ENCODE measurements at places on chromosomes 7 and 10. TPM values are rescaled to one million over a fixed set of nuclear protein-coding genes. Genes with fewer than 3 reads are reported as not detected.

The PAX4 gene
- not detected for total RNA-seq

The CLRN3 gene
- not detected for total RNA-seq

The NODAL gene
- total RNA-seq = 0.25 TPM

The SMKR1 gene
- not detected for total RNA-seq

The IFIT1B gene
- total RNA-seq = not detected

The CALD1 gene
- total RNA-seq = 22.6 TPM

The ING3 gene
- total RNA-seq = 10.7 TPM

The VAX1 gene
- not detected for total RNA-seq

The CRYGN gene
- total RNA-seq = 1.3 TPM

- DNase-seq = no peak
- H3K27ac ChIP-seq = no peak overlapping the region
- no peaks in the 10 kb centered on the region for H3K27me3 ChIP-seq
- H3K4me3 ChIP-seq = no peak overlapping the region
- H3K36me3 ChIP-seq = no peaks in the 10 kb centered on the region
Observed at GRCh38 chr10:124728071-124728829, 15.9 kb downstream of the FAM53B start.

- DNase-seq = no peak
- peaks cover 6% of the 10 kb centered on the region for H3K4me1 ChIP-seq
- H3K27ac ChIP-seq = no peak overlapping the region
- H3K4me3 ChIP-seq = no peak overlapping the region
- no peaks in the 10 kb centered on the region for H3K36me3 ChIP-seq
Observed at GRCh38 chr10:89683883-89684282, 17.5 kb upstream of the KIF20B start.

GRCh38 chr7:1694611-1695511 lies 24.8 kb downstream of the ELFN1 start:
- DNase-seq = no peak
- H3K4me3 ChIP-seq = no peak overlapping the region
- peaks cover 14% of the 10 kb centered on the region for H3K4me1 ChIP-seq
- H3K27ac ChIP-seq = peak overlapping the region; percentile 8

DNA sequence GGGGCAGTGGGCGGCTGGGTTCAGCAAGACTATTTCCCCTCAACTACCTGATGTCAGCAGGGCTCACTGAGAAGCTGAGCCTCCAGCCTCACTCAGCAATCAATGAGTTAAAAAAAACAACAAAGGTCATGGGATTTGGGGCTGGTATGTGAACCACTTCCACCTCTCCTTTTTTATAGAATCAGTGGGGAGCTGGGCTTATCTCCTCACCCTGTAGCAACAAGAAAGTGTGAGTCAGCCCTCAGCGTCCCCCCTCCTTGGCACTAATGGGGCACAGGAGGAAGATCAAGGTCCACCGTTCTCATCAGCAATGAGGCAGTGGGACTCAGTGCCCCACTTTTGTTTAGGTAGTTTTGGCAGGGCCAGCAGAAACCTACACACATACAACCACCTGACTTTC lies 823.5 kb upstream of the POM121L12 start:
- H3K36me3 ChIP-seq = no peaks in the 10 kb centered on the region
- no peak for DNase-seq
- no peaks in the 10 kb centered on the region for H3K27me3 ChIP-seq
- no peak overlapping the region for H3K4me3 ChIP-seq
- H3K27ac ChIP-seq = no peak overlapping the region

DNA sequence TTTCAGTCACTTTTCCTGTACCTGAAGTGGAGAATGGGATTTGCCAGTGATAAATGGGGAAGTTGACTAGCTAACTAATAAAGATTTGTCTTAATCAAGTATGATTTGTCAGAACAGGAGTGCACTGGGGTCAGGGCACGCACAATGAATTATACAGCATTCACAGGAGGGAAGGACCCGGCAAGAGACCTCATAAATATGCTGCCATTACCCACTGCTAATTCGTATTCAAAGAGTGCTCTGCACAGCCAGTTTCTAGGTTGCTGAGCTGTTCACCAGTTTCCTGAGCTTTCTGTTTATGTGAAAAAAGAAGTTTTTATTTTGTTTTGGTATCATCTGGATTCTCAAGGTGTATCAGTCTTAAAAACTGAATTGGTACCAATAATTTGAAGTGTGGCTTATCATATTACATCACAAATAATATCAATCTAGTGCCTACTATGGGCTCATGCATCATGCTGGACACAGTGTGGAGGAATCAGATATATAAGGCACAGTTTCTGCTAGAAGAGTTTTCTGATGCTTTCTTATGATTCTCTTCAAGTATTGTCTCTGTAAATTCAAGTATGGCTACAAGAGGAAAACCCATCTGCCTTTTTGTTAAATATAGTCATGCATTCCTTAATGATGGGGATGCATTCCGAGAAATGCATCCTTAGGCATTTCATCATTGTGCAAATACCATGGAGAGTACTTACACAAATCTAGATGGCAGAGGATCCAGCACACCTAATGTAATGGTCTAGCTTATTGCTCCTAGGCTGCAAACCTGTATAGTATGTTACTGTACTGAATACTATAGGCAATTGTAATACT lies 202.2 kb downstream of the VTI1A start:
- DNase-seq = peak; percentile 15
- no peaks in the 10 kb centered on the region for H3K27me3 ChIP-seq
- peaks cover 8% of the 10 kb centered on the region for H3K4me1 ChIP-seq
- no peak overlapping the region for H3K4me3 ChIP-seq
- no peak overlapping the region for H3K27ac ChIP-seq

DNA sequence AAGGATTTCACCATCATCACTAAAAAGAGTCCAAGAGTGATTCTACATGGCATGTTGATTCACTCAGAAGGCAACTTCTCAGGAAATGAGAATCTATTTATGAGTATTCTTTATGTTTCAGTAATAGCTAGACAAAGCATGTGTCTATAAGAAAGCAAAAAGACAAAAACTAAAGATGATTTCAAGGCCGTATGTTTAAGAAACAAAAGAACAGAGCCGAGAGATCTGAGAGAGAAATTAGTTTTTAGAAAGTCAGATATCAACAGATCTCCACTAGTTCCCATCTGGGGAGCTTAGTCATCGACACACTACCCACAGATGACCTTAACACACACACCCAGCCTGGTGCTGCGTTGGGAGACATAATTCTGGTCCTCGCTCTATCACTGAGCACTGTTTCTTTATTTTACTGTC lies 21.0 kb downstream of the PIP4K2A start:
- peak; percentile 67 for DNase-seq
- H3K36me3 ChIP-seq = no peaks in the 10 kb centered on the region
- no peak overlapping the region for H3K4me3 ChIP-seq
- no peak overlapping the region for H3K27ac ChIP-seq
- no peaks in the 10 kb centered on the region for H3K27me3 ChIP-seq

GRCh38 chr10:43942096-43942850 lies 293.6 kb upstream of the ZNF32 start:
- no peaks in the 10 kb centered on the region for H3K36me3 ChIP-seq
- peaks cover 12% of the 10 kb centered on the region for H3K4me1 ChIP-seq
- H3K4me3 ChIP-seq = no peak overlapping the region
- peak; percentile 17 for DNase-seq
- no peaks in the 10 kb centered on the region for H3K27me3 ChIP-seq
- H3K27ac ChIP-seq = peak overlapping the region; percentile 17

DNA sequence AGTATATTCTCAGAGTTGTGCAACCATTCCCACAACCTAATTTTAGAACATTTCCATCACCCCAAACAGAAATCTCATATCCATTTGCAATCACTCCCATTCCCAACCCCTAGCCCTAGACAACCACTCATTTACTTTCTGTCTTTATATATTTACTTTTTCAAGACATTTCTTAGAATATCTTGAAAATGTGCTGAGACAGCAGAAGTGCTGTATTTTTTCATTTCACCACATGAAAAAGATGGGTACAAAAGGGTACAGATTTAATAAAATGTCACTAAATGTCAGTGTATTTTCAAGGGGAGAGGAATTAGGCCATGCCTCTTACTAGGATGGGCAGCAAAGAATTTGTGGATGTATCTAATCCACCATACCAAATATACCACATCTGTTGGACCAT lies 51.6 kb upstream of the CCDC6 start:
- H3K27me3 ChIP-seq = no peaks in the 10 kb centered on the region
- no peaks in the 10 kb centered on the region for H3K36me3 ChIP-seq
- DNase-seq = no peak
- H3K27ac ChIP-seq = no peak overlapping the region
- H3K4me3 ChIP-seq = no peak overlapping the region

- no peak overlapping the region for H3K27ac ChIP-seq
- no peak for DNase-seq
- no peaks in the 10 kb centered on the region for H3K27me3 ChIP-seq
- H3K4me3 ChIP-seq = no peak overlapping the region
- peaks cover 7% of the 10 kb centered on the region for H3K4me1 ChIP-seq
Observed at GRCh38 chr10:95400787-95401186, 110.0 kb upstream of the PDLIM1 start.

GRCh38 chr7:79334841-79335240 lies 118.6 kb downstream of the MAGI2 start:
- H3K4me3 ChIP-seq = no peak overlapping the region
- no peaks in the 10 kb centered on the region for H3K36me3 ChIP-seq
- H3K27ac ChIP-seq = no peak overlapping the region
- no peak for DNase-seq

DNA sequence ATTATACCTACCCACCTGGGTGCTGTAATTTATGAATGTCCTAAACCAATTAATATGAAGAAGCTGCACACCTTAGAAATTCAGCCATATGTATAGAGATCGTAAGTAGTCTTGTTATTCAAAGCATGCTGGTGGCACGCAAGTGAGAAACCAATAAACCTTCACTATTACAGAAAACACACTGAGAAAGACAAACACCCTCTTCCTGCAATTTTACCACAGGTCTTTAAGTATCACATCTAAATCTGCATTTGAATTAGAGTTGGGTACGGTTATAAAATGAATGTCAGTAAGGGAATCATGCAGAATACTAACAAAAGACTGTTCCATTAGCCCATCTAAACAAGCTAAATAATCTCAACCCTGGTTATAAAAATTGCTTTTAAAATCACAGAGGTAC lies 33.8 kb downstream of the CCNJ start:
- no peak for DNase-seq
- H3K27me3 ChIP-seq = no peaks in the 10 kb centered on the region
- H3K4me3 ChIP-seq = no peak overlapping the region

DNA sequence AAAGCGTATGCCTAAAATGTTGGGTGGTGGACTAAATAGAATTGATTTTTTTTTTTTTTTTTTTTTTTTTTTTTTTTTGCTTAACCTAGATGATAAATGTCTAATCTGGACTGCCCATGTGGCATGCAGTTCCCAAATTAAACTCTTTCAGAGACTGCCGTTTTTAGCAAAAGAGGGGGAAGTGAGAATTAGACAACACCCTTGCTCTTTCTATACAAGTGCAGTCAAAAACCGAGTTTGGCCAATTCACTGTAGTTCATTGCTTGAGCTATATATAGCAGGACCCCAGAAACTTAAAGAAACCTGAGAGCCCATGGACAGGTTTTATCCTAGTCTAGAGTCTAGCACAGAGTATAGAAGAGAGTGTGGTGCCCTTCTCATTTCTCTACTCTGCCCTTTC lies 141.9 kb downstream of the GRM3 start:
- no peak overlapping the region for H3K27ac ChIP-seq
- no peaks in the 10 kb centered on the region for H3K36me3 ChIP-seq
- no peak overlapping the region for H3K4me3 ChIP-seq
- H3K27me3 ChIP-seq = no peaks in the 10 kb centered on the region
- H3K4me1 ChIP-seq = no peaks in the 10 kb centered on the region

GRCh38 chr7:139768249-139768824 lies 9.5 kb downstream of the HIPK2 start:
- DNase-seq = no peak

DNA sequence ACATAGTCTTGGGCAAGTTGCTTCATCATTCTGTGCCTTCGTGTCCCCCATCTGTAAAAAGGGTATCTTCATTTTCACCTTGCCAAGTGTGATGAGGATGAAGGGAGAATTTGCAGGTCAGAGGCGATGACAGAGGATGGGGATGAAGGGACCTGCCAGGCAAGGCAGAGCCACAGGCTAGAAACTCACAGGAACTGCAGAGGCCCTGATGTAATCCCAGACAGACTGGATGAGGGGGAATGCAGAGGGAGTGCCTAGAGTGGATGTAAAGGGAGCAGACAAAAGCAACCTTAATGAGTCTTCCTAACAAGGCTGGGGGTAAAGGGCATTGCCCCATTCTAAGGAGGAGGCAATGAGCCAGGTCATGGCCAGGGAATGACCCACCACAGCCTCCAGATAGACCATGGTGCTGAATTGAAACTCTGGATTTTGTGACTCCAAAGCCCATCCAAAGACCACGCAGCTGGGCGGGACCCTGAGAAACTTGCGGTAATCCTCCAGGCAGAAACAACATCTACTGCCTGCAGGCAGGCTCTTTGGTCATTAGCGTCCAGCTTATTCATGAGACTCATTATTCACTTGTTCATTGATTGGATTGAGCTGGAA lies 1.9 kb downstream of the ANTXRL start:
- no peak overlapping the region for H3K27ac ChIP-seq
- no peaks in the 10 kb centered on the region for H3K36me3 ChIP-seq
- H3K4me3 ChIP-seq = no peak overlapping the region
- peaks cover 6% of the 10 kb centered on the region for H3K27me3 ChIP-seq
- no peak for DNase-seq

DNA sequence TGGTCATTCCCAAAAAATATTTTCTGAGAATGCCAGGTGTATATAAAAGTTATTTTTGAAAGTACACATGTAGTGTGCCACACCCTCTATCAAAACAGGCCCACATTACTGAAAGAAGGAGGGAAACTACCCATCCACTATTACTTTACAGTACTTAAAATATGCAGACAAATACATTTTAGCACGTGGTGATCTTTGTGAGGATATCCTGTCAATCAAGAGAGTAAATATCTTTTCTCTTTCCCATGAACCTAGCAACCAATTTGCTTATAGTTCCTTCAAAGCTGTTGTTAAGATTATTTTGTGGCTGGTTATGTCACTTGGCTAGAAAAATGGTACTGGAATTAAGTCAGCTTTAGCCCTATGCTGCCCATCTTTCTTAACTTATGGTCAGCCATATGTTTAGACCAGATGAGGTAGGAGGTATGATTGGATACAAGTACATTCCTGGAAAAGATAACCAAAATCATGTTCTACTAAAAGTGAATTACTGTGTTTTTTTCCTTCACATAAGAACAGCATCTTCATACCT lies 70.1 kb downstream of the AUTS2 start:
- H3K4me1 ChIP-seq = peaks cover 12% of the 10 kb centered on the region
- no peak overlapping the region for H3K4me3 ChIP-seq
- no peaks in the 10 kb centered on the region for H3K36me3 ChIP-seq
- H3K27me3 ChIP-seq = no peaks in the 10 kb centered on the region

DNA sequence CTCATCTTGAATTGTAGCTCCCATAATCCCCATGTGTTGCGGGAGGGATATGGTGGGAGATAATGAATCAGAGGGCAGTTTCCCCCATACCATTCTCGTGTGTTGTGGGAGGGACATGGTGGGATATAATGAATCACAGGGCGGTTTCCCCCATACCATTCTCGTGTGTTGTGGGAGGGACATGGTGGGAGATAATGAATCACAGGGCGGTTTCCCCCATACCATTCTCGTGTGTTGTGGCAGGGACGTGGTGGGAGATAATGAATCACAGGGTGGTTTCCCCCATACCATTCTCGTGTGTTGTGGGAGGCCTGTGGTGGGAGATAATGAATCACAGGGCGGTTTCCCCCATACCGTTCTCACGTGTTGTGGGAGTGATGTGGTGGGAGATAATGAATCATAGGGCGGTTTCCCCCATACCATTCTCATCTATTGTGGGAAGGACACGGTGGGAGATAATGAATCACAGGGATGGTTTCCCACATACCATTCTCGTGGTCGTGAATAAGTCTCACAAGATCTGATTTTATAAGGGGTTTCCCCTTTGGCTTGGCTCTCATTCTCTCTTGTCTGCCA lies 271.0 kb downstream of the MAD1L1 start:
- no peaks in the 10 kb centered on the region for H3K36me3 ChIP-seq
- no peaks in the 10 kb centered on the region for H3K4me1 ChIP-seq
- H3K27me3 ChIP-seq = no peaks in the 10 kb centered on the region
- no peak overlapping the region for H3K27ac ChIP-seq
- DNase-seq = no peak

Measured in cardiac muscle cell (in vitro differentiated cells and primary cell).